ENCODE measurements at places on chromosomes 12 and 14.

GRCh38 chr14:60253649-60254048, 4.6 kb downstream of the PPM1A start:
- DNase-seq, result no peak

- DNase-seq, result no peak
These were observed 2.9 kb downstream of the ATXN3 start for GRCh38 chr14:92103363-92103989.

GRCh38 chr12:127829281-127830064, 437.5 kb upstream of the TMEM132C start:
- no peak for DNase-seq

GRCh38 chr12:124279846-124280360, 15.0 kb upstream of the RFLNA start:
- no peak for DNase-seq

DNA sequence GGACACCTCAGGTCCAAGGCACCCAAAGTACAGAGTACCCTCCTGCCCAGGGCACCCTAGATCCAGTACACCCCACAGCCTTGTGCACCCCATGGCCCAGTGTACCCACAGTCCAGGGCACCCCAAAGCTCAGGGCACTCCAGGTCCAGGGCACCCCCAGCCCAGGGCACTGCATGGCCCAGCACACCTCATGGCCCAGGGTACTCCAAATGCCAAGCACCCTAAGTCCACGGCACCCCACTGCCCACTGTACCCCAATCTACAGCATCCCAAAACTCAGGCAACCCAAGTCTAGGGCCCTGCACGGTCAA, 6.0 kb downstream of the JAG2 start:
- no peak for DNase-seq

DNA sequence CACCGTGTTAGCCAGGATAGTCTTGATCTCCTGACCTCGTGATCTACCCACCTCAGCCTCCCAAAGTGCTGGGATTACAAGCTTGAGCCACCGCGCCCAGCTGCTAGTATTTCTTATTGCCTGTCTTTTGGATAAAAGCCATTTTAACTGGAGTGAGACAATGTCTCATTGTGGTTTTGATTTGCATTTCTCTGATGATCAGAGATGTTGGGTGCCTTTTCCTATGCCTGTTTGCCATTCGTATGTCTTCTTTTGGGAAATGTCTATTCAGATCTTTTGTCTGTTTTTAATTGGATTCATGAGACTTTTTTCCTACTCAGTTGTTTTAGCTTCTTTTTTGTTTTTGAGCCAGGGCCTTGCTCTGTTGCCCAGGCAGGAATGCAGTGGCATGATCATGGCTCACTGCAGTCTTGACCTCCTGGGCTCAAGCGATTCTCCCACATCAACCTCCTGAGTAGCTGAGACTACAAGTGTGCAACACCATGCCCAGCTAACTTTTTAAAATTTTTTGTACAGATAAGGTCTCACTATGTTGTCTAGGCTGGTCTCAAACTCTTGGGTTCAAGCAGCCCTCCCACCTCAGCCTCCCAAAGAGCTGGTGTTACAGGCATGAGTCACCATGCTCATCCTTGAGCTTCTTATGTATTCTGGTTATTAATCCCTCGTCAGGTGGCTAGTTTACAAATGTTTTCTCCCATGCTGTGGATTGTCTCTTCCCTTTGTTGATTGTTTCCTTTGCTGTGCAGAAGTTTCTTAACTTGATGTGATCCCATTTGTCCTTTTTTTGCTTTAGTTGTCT, 65.9 kb downstream of the ACACB start:
- DNase-seq, result no peak

- DNase-seq, result no peak
These were observed 321.5 kb downstream of the CACNA1C start for GRCh38 chr12:2374092-2374906.

DNA sequence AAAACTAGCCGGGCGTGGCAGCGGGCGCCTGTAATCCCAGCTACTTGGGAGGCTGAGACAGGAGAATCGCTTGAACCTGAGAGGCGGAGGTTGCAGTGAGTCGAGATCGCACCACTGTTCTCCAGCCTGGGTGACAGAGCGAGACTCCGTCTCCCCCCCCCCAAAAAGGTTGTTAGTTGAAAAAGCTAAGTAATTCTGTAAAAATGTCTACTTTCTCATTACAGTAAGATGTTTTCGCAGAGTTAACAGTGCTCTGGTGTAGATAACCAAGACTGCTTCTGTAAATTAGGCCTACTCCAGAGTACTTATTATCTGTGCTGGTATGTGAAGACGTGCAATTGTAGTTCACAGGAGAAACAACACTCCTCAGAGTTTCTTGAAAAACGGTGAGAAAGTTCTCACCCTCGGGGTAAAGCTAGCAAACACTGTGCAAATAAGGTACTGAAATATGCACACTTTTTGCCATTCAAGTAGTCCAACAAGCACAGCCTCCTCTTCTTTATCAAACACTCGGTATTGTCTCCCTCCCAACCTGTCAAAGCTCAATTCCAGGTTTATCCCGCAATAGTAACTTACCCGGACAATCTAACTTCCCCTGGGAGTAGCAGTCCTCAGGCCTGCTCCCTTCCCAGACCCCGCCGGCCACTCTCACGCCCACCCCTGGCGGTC, 974 bp downstream of the BTBD7 start:
- DNase-seq, result no peak

GRCh38 chr12:132801741-132802140, 26.9 kb downstream of the GOLGA3 start:
- DNase-seq, result no peak

GRCh38 chr12:93705237-93705636, 28.1 kb downstream of the CRADD start:
- no peak for DNase-seq
